ENCODE measurements at places on chromosomes 2 and 18. TPM values are rescaled to one million over a fixed set of nuclear protein-coding genes. Genes with fewer than 3 reads are reported as not detected.

GRCh38 chr2:120313695-120314615 is 32.0 kb upstream of the INHBB start:
- no peaks in the 10 kb centered on the region for H3K27me3 ChIP-seq
- peaks cover 29% of the 10 kb centered on the region for H3K4me1 ChIP-seq
- H3K27ac ChIP-seq: no peak overlapping the region
- H3K36me3 ChIP-seq: no peaks in the 10 kb centered on the region
- no peak for DNase-seq

- no peaks in the 10 kb centered on the region for H3K4me1 ChIP-seq
- H3K36me3 ChIP-seq: no peaks in the 10 kb centered on the region
- DNase-seq: no peak
- H3K27ac ChIP-seq: no peak overlapping the region
- H3K4me3 ChIP-seq: no peak overlapping the region
- no peaks in the 10 kb centered on the region for H3K27me3 ChIP-seq
Observed at GRCh38 chr2:190110131-190110530, 47.6 kb upstream of the MSTN start.

GRCh38 chr2:119292226-119292625 is 68.6 kb downstream of the STEAP3 start:
- H3K27ac ChIP-seq: no peak overlapping the region
- H3K4me1 ChIP-seq: peaks cover 4% of the 10 kb centered on the region
- no peaks in the 10 kb centered on the region for H3K27me3 ChIP-seq
- no peak for DNase-seq

DNA sequence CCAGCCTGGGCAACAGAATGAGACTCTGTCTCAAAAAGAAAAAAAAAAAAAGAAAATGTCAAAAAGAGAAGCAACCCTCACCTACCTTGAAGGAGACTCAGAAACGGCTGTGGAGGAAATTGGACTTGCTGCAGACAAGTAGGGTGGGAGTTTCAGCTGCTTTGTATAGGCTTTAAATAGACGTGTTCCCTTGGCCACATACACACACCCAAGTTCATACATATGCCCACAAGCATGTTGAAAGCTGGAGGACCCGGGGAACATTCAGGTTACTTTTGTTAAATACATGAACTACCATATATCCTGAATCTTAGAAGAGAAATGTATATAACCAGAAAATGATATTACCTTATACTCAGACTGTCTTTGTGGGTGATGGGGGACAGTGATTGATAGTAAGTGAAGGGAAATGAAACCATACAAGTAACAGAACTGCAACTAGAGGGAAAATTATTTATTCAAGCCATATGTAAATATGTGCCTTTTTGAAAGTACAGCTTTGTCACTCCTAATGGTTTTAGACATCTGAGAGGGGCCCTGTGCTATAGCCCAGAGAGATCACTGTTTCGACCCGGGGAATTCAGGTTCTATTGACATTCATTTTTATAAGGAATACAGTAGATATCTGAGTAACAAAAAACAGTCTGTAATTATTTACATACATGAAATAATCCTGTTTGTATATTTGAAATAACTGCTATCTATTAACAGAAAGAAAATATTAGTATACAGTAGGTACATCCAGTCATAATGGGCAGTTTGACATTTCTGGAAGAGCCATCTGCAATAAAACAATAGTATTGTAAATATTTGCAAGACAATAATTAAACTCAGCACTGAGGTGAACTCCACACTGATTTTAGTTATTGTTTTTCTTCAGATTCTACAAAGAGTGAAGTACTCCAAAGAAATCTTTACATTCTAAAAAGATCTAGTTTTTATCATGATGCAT is 48.0 kb upstream of the TGIF1 start:
- DNase-seq: no peak
- no peaks in the 10 kb centered on the region for H3K27me3 ChIP-seq
- H3K36me3 ChIP-seq: no peaks in the 10 kb centered on the region

DNA sequence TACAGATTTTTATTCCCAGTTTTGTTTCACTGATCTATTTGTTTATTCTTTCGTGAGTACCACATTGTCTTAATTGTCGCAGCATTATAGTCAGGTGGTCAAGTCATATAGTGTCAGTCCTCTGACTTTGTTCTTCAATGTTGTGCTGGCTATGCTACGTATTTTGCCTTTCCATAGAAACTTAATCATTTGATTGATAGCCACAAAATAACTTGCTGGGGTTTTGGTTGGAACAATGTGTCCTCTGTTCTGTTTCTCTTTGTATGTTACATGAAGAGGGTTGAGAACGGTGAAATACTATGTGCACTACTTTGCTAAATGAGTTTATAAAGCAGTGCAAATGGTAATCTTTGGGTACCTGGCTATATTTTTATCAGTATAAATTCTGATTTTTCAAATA is 64.9 kb upstream of the TTC27 start:
- H3K27ac ChIP-seq: no peak overlapping the region
- H3K4me3 ChIP-seq: no peak overlapping the region
- H3K27me3 ChIP-seq: no peaks in the 10 kb centered on the region
- no peak for DNase-seq
- no peaks in the 10 kb centered on the region for H3K4me1 ChIP-seq
- peaks cover 17% of the 10 kb centered on the region for H3K36me3 ChIP-seq

The COL5A2 gene
- total RNA-seq: 1.0 TPM

GRCh38 chr2:33777786-33778185 is 178.7 kb upstream of the FAM98A start:
- no peak for DNase-seq
- no peak overlapping the region for H3K27ac ChIP-seq
- H3K4me3 ChIP-seq: no peak overlapping the region

DNA sequence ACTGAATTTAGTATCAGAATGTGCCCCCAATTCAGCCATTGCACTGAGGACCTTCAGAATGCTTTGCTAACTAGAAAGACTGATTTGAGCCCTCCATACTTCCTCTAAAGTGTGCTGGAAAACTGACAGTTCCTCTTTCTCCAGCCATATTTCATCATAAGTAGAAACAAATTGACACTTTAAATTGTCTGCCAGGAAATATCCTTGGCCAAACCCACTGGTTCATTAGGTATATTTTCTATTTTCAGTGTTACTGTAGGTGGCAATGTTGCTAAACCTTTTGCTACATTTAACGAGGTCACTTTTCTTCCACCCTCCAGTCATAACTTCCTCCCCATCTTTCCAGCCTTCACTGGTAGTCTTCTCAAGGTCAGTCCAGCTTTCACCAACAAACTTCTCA is 21.5 kb downstream of the SP5 start:
- H3K4me3 ChIP-seq: no peak overlapping the region
- no peaks in the 10 kb centered on the region for H3K4me1 ChIP-seq
- no peaks in the 10 kb centered on the region for H3K27me3 ChIP-seq

DNA sequence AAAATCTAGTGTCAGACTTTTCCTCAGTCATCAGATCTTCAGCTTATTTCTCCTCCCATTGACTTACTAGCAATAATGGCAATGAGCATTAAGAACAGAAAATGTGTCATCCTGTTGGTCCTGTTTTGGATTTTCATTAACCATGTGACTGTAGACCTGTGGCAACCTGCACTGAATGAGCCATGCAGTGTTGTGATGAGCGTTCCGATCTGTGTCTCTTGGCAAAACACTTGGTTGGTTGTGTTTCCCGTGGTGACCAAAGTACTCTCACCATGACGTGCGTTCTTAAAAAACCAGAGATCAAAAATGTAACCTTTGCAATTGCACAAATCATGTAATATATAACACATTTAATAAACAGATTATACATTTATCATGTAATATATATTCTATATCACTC is 138.6 kb downstream of the MAP3K20 start:
- no peak overlapping the region for H3K27ac ChIP-seq
- H3K27me3 ChIP-seq: no peaks in the 10 kb centered on the region
- H3K4me3 ChIP-seq: no peak overlapping the region
- peaks cover 10% of the 10 kb centered on the region for H3K4me1 ChIP-seq
- no peak for DNase-seq
- no peaks in the 10 kb centered on the region for H3K36me3 ChIP-seq

GRCh38 chr2:42602218-42602875 is 33.9 kb downstream of the MTA3 start:
- no peak overlapping the region for H3K4me3 ChIP-seq
- no peaks in the 10 kb centered on the region for H3K27me3 ChIP-seq
- H3K4me1 ChIP-seq: peaks cover 3% of the 10 kb centered on the region

- H3K36me3 ChIP-seq: no peaks in the 10 kb centered on the region
- peak overlapping the region; percentile 77 for H3K27ac ChIP-seq
- no peak for DNase-seq
Observed at GRCh38 chr2:101327863-101328394, 19.4 kb upstream of the RNF149 start.

- H3K36me3 ChIP-seq: no peaks in the 10 kb centered on the region
- no peak for DNase-seq
- H3K27me3 ChIP-seq: no peaks in the 10 kb centered on the region
- H3K4me3 ChIP-seq: peak overlapping the region; percentile 100
- H3K27ac ChIP-seq: peak overlapping the region; percentile 96
Observed at GRCh38 chr2:149587950-149588487, 444 bp upstream of the MMADHC start.

The KIF3C gene
- total RNA-seq: 7.2 TPM

The KIF1A gene
- 0.51 TPM for total RNA-seq

DNA sequence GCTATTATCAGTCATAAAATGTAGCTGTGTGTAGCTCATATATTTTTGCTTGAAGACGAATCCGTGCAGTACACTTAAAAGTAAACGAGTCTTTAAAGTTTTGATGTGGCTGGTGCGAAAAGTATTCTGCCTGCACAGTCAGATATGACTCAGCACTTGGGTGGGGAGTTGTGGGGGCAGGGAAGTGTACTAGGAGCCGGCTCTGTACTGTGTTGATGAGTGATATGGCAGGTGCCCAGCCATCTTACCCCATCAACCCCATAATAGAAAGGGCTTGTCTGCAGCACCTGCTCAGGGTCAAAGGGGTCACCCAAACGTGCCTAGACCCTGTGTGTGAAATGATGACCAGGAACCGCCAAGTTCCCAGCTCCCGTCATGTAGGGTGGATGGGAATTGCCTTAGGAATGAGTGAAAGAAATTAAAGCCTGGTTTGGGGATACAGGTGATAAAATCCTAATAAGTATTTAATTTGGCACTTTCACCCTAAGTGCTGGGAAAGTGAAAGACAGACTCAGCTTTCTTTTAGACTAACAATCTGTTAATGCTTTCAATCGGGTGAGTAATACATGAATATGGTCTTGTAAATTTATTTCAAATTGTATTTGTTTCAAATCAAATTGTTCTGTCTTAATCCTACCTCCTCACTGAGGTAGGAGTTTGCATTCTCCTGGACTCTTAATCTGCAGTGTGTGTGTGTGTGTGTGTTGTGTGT is 48.0 kb downstream of the BCL2L11 start:
- H3K4me3 ChIP-seq: no peak overlapping the region
- peaks cover 2% of the 10 kb centered on the region for H3K4me1 ChIP-seq
- DNase-seq: peak; percentile 12
- peaks cover 7% of the 10 kb centered on the region for H3K27me3 ChIP-seq
- peaks cover 16% of the 10 kb centered on the region for H3K36me3 ChIP-seq
- no peak overlapping the region for H3K27ac ChIP-seq

The LNPK gene
- 22.1 TPM for total RNA-seq

DNA sequence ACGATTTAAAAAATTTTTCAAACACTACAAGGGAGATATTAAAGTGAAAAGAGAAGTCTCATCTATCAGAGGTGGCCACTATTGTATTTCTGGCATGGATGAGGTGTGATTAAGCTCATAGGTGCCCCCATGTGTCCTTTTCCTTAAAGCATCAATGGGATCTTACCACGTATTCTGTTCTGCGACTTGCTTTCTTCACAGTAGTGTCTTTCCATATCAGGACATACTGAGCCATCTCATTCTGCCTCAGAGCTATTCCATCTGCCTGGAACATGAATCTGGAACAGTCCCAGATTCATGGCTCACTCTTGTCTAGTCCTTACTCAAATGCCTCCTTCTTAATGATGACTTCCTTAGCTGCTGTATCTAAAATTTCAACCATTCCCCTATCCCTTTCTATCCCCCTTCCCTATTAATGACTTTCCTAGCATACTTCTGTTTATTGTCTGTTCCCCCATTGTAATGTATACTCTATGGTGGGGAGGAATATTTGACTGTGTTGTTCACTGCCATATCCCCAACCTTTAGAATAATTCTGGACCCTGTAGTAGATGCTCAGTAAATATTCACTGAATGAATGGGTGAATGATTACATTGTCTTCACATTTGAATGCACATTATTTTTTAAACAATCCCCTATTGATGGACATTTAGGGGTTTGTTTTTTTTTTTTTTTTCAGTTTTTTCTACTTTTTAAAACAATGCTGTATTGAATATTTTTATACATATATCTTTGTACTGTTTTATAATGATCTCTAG is 11.1 kb downstream of the STAMBP start:
- H3K4me3 ChIP-seq: no peak overlapping the region
- H3K27ac ChIP-seq: no peak overlapping the region
- H3K36me3 ChIP-seq: peaks cover 36% of the 10 kb centered on the region
- no peaks in the 10 kb centered on the region for H3K27me3 ChIP-seq
- DNase-seq: no peak

DNA sequence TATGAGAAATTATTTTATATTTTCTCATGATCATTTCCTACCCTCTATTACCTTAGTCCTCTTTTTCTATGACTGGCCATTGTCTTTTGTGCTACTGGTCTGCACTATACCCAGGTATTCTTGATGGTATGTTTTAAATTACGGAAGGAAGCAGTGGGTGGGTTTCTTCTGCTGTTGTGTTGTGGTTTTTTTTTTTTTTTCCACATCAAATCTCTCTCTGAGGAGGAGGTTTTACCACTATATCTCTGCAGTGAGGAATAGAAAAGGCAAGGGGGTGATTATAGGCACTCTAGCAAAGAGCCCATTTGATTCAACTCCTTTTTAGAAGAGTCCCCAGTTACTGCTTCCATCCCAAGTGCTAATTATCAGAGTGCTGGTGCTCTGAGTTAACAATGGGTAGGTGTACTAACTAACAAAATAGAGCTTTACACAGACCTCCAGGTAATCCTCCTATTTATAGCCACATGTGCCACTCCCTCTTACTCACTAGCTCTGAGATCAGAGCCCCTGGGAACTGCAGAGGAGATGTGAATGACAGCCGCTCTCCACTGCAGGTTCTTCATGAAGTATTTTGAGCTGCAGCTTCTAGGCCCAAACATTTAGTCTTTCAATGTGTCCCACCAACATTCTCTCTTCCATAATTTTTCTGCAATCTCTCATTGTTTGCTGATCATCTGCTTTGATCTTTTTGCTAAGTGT is 301.6 kb upstream of the GULP1 start:
- no peak for DNase-seq
- no peak overlapping the region for H3K4me3 ChIP-seq
- peaks cover 25% of the 10 kb centered on the region for H3K4me1 ChIP-seq

DNA sequence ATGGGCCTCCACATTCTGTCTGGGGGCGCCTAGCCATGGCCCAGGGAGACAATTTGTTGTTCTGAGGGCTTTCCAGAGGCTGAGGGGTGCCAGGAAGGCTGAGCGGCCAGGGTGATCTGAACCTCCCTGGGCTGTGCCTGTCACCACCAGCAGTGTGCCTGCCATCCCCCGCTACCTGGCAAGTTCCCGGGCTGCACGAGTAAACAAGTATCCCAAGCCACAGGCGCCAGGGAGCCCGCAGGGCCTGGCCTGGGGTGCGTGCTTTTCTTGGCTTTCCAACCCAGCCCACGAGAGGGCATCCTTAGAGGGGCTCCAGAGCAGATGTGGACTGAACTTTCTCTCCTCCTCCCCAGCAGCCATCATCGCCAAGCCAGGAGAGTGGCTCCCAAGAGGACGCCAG is 35.1 kb upstream of the B3GNT7 start:
- no peaks in the 10 kb centered on the region for H3K36me3 ChIP-seq
- H3K27ac ChIP-seq: no peak overlapping the region
- H3K27me3 ChIP-seq: peaks cover 3% of the 10 kb centered on the region
- H3K4me1 ChIP-seq: peaks cover 17% of the 10 kb centered on the region
- no peak overlapping the region for H3K4me3 ChIP-seq
- DNase-seq: no peak
